GDM1 (cell line): ENCODE measurements at places on chromosomes 11 and 22.

- DNase-seq = no peak
These were observed 26.2 kb upstream of the SLC37A2 start for GRCh38 chr11:125036933-125037332.

DNA sequence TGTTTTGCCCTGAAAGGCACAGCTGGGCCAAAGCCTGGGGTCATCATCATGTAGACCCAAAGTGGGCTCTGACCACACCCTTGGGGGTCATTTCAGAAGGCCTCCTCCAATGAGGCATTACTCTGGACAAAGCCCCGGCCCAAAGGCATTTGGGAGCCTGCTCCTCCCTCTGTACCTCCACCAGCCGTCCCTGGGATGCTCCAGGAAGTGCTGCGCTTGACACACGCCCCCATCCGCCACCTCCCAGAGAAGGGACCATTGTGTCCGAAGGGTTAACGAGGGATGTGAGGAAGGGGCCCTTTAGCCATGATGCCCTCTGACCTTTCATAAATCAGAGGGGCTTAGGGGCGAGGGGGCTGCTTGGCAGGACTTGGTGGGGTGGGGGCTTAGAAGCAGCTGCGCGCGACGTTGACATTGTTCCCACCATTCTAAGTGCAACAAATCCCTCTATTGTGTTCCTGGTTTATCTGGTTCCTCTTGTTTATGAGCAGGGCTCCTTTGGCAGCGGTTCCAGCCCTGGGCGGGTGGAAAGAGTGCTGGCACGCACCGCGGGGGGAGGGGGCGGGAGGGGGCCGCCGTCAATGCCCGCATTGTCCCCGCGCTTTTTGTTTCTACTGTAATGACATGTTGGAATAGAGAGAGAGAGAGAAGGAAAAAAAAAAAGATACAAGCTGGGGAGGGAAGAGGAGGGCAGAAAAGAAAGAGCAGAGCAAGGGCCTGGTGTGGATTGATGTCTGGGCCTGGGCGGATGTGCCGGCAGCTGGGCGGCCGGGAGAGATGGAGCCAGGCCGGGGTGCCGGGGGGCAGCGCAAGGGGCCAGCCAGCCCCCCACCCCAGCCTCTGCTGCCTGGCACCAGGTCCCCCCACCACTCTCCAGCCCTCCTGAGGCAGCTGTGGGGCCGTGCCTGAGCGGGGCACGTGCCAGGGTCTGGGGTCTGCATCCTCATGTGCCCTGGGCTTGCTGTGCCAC lies 32.1 kb upstream of the SOX10 start:
- no peak for DNase-seq

DNA sequence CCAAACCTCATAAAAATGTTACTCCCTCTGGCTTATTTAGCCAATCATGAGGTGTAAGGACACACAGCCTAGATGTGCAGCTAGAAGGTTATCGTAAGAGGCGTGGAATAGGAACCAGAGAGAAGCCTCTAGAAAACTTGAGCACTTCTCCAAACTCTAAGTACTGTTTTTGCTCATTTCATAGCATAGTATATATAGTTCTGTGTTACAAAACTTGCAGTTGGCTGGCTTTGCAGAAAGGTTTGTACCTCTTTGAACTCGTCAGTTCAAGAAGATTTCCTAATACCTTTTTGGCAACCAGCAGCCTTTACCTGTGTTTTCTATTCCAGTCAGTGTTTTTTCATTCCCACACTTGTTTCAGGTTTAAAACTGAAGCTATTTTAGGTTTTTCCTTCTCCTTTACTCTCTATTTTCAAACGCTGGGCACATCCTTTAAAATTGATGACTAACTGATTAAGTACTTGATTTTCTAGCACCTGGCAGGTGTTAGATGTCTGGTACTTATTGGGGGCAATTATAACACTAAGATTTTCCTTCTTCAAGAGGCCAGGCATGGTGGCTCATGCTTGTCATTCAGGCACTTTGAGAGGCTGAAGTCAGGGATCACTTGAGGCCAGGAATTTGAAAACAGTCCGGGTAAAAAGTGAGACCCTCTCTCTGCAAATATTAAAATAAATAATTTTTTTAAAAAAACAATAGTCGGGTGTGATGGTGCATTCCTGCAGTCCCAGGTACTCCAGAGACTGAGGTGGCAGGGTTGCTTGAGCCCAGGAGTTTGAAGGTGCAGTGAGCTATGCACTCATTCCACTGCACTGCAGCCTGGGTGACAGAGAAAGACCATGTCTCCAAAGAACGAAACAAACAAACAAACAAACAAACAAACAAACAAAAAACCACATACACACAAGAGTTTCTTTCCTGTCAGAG lies 125.2 kb downstream of the LRRC4C start:
- no peak for DNase-seq

- no peak for DNase-seq
These were observed 89.5 kb downstream of the KCNQ1 start for GRCh38 chr11:2534134-2534956.

DNA sequence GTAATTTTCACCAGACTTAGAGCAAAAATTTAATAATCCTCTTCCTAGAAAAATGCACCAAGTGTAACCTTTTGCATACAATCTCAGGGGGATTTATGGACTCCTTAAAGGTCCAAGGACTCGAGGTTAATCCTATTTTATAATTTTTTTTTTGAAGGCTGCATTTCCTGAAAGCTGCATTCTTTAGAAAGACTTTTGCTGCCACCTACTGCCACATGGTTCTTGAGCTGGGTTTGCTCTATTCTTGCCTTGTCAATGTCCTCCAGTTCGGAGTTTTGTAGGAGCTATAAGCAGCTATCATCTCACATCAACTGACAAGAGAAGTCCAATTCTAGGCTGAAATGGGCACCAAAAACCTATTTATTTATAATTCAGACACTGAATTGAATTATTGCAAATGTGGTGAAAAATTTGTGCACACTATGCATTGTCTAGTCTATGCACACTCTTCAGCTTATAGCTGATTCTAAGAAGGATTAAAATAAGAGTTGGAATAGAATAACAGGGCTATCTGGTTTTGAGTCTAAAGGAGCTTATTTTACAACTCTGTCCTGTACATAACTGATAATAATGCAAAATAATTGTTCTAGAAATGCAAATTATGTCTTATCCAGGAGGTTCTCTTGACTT lies 31.3 kb downstream of the TRAF6 start:
- peak; percentile 41 for DNase-seq

DNA sequence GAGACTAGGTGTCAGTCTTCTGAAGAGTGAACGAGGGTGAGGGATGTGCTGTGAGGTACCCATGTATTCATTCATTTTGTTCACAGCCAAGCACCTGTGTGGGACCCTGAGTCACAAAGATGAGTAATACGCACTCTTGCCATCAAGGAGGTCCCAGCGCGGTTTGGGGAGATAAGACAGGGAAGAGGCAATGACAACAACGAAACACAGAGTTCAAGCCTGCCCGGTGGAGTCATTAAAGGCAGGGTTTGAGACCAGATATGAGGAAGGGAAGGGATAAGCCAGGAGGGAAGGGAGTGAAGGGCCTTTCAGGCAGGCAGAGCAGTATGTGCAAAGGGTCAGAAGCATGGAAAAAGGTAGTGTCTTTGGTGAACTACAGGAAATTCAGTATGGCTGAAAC lies 4.6 kb downstream of the DCHS1 start:
- no peak for DNase-seq

DNA sequence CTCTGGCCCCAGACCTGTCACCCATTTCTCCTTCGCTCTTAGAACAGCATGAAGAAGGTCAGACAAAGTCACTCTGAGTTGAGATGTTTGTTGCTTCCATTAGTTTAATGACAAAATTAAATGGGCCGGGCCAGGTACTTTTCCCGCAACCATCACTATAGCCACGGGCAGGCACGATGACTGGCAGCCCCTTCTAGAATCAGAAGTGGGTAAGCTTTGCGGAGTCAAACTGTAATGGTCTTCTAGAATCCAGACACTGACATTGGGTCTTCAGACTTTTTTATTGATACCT lies 2.3 kb upstream of the ACR start:
- no peak for DNase-seq

GRCh38 chr11:69480547-69481392 lies 693 bp upstream of the LINC01488 start:
- no peak for DNase-seq

DNA sequence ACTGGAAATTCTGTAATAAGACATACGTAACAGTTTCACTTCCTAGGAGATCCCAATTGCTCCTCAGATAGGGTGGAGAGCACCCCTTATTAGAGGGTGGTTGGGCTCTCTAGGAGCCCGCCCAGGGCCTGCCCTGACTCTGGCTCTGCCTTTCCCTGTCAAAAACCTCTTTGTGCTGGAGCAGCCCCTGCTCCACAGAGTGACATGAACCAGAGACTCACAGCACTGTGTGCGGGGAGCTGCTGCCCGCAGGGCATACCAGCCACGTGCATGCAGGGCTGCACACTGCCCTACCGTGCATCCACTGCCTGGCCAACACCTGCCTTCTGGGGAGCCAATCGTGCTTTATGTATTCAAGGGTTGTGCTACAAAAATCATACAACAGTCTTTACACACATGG lies 24.3 kb downstream of the KCNQ1OT1 start:
- no peak for DNase-seq

- DNase-seq = no peak
These were observed 58.9 kb upstream of the CLMP start for GRCh38 chr11:123253911-123254310.

DNA sequence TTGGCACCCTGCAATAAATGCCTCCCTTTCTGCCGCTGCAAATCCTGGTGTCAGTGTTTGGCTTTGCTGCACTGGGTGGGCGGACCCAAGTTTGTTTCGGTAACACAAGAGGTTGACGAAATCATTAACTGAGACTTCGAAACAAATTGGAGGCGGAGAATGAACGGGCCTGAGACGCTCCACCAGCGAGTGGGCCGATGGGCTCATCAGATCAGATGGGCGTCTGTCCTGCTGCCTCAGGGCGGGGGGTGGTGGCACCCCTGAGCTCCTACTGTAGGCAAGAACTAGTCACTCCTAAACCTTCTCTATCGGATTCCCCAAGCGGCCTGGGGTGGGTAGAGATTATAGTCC lies 918 bp upstream of the CAPN5 start:
- no peak for DNase-seq

DNA sequence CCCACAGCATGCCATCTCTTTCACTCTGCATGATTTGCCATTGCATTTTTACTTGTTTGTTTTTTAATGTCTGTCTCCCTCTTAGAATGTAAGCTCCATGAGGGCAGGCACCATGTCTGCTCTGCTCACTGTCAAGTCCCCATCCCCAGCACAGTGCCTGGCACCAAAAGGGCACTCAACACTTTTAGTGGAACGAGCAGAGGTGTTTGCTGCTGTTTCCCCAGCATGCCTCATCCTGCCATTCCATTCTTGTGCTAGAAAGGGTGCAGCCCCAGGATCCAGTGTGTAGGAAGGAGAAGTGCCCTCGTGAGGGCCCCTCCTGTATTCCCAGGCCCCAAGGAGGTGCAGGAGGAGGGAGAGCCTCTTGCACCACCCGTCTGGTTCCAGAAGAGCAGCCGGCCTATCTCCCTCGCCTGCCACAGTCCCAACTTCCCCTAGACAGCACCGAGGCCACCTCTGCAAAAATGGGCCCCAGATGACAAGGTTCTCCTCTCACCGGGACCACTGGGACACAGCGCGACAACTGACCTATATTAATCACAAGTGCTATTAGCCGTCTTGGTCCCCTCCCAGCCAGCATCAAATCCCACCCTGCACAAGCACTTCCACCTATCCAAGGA lies 33.3 kb upstream of the CACNG2 start:
- no peak for DNase-seq

GRCh38 chr11:87428266-87428665 lies 390.5 kb downstream of the TMEM135 start:
- no peak for DNase-seq

- DNase-seq = no peak
These were observed 514 bp upstream of the AMBRA1 start for GRCh38 chr11:46594374-46594700.

- no peak for DNase-seq
These were observed 4.0 kb downstream of the A4GALT start for GRCh38 chr22:42716649-42717127.

- DNase-seq = peak; percentile 17
These were observed 1.4 kb upstream of the NEFH start for GRCh38 chr22:29478326-29479276.

GRCh38 chr11:33735271-33736147 lies 714 bp downstream of the CD59 start:
- no peak for DNase-seq

- DNase-seq = no peak
These were observed 3.6 kb upstream of the GAS2L1 start for GRCh38 chr22:29302681-29303465.

- no peak for DNase-seq
These were observed 511 bp upstream of the CLCF1 start for GRCh38 chr11:67373648-67374570.

GRCh38 chr11:106468531-106468930 lies 391.1 kb downstream of the AASDHPPT start:
- DNase-seq = no peak

DNA sequence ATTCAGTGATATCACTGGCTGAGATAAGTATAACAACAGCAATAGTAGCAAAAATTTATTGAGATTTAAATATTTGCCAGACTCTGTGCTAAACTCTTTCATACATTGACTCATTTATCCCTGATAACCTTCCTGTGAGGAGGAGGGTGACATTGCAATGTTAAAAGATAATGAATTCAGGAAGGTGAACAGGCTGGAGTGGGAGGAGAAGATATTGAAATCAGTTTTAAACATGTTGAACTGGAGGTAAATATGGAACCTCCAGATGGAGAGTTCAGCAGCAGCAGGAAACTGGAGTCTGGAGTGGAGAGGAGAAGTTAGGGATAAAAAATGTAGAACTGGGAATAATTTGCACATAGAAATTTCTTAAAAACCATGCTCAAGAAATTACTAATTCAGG lies 142.0 kb upstream of the FAT3 start:
- no peak for DNase-seq

GRCh38 chr11:2385156-2386151 lies 8.3 kb downstream of the CD81 start:
- no peak for DNase-seq

- no peak for DNase-seq
These were observed at the start of gene P4HA3 for GRCh38 chr11:74311352-74311926. Gene P4HA3, minus strand, starts transcription at chr11:74311640. Its CDS starts 29 bp downstream, at chr11:74311611.

GRCh38 chr11:64887234-64887756 lies 8.9 kb upstream of the EHD1 start:
- no peak for DNase-seq

DNA sequence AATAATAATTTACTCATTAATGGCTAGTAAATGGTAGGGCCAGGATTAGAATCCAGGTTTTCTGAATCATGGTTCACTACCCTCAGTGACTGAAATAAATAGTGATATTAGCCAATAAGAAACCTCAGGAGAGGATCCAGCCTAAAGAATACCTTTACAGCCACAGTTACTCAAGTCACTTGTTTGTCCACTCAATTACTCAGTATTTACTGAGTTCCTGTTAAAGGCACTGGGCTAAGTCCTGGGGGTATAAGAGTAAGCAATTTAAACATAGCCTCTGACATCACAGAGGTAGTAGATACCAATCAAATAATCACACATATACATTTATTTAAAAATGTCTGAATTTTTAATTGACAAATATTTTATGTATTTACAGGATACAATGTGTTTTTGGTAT lies 56.8 kb upstream of the GAB2 start:
- DNase-seq = no peak
